Lower leg skin (tissue), 4 donors: ENCODE measurements at places on chromosomes 11 and 22. TPM values are rescaled to one million over a fixed set of nuclear protein-coding genes. Genes with fewer than 3 reads are reported as not detected.

PHOX2A gene
- total RNA-seq: not detected

MUC6 gene
- not detected for total RNA-seq

OR8G5 gene
- not detected for total RNA-seq

SCGB1D2 gene
- total RNA-seq: 1,012 TPM

TPP1 gene
- total RNA-seq: 55.1 TPM

DDI1 gene
- not detected for total RNA-seq

DNA sequence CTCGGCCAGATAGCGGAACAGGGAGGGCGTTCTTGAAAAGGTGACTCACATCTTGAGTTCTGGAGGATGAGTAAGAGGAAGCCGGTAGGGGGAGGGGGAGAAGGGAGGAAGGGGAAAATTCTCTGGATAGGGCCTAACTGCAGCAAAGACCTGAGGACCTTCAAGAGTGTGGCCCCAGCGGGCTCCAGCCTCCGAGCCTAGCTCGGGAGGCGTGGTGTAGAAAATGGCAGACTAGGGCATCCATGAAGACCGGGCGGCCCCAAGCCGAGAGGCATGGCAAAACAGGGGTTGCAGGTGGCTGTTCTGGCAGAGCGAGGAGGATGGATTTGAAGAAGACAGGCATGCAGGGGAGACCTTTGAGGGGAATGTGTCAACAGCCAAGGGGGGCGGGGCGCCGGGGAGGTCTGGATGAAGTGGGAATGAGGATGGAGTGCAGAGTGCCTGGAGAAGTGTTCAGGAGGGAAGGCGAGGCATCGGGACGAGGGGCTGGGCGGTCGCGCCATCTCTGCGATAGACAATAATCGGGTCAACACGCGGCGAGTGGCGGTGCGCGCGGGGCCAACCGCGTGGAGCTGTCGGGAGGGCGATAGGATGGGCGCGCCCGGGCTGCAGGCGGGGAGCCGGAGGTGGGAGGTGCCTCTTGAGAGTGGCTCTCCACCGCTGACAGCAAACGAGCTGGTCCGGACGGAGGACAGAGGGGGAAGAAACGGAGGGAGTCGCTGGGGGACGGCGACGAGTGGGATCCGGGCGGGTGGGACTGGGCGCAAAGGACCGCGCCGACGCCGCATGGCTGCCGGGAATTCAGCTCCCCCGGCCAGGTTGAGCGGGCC, 40.0 kb upstream of the CREB3L1 start:
- DNase-seq: peak; percentile 94

DNA sequence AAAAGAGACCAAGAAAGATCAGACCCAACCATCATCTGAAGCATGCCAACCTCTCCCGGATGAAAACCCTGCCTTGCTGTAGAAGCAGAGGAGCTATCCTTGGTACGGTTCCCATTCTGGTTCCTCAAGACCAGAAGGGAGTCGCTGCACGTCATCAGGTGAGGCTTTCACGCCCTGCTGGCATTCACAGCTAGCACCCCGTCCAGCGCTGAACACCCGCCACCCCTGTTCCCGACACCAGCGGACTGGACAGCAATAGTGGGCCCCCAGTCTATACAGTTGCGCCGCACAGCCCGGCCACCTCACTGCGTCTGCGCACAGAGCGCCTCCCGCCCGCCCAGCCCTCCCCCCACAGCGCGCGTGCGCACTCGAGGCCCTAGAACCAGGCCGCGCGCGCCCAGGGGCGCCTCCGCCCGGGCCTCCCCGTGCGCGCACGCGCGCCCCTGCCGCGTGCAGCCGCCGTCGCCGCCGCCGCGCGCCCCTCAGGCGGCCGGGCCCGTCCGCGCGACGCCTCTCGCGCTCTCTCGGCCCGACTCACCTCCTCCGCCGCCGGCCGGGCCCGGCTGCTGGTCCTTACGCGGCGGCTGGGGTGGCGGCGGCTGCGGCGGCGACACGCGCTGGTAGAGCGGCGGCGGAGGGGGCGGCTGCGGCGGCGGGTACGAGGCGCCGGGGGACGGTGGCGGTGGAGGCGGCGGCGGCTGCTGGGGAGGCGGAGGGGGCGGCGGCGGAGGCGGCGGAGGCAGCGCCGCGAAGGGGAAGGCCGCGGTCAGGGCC, 706 bp downstream of the SF1 start:
- DNase-seq: peak; percentile 96

DNA sequence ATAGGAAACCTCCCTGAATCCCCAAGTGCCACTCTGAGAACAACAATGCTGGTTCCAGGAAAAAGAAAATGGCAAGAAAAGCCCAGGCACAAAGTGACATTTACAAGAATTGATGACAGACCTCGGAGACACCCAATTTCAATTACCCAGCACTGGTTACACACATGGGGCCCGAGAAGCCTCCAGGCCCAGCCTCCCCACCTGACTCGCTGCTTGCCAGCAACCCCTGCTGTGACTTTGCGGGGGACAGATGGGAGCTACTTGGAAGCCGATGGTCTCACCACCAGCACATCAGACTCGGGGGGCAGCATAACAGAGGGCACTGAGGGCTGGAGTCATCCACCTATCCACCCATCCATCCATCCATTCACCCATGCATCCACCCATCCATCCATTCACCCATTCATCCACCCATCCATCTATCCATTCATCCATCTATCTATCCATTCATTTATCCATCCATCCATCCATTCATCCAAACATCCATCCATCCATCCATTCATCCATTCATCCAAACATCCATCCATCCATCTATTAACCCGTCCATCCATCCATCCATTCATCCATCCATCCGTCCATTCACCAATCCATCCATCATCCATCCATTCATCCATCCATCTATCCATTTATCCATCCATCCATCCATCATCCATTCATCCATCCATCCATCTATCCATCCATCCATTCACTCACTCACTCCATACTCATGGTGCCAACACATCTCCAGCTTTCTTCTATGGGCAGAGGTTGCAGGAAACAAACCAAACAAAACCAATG, 567.6 kb downstream of the BRD1 start:
- DNase-seq: peak; percentile 42

DNA sequence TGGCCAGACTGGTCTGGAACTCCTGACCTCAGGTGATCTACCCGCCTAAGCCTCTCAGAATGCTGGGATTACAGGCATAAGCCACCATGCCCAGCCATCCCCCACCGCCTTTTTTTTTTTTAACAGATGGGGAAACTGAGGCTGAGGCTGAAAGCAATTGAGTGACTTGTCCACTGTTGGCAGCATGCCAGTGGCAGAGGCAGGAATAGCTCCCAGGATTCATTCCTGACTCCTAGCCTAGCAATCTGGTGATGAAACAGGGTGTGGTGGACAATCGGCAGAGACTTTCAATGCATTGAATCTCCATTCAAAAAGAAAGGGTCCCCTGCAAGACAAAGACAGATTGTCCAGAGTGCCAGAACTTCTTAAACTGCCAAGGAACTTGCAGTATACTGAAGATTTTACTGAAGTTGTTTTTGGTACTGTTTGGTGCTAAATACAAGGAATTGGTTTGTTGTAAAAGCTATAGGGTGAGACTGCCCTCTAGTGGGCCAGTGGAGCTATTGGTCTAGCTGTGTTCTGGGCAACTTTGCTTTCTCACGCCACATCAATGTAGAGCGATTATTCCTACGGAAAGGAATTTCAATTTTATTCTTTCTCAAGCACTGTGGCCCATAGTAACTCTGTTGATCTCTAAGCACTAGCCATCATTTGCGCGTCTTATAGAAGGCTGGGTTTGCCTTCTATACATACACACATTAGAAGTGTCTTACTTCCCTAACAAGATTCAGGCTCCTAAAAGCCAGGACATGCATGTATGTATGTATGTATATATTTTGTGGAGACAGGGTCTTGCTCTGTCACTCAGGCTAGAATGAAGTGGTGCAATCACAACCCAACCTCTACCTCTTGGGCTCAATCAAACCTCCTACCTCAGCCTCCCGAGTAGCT, 21.0 kb downstream of the C22orf31 start:
- no peak for DNase-seq

GRCh38 chr11:13831696-13832095, 130.8 kb upstream of the SPON1 start:
- DNase-seq: no peak

DNA sequence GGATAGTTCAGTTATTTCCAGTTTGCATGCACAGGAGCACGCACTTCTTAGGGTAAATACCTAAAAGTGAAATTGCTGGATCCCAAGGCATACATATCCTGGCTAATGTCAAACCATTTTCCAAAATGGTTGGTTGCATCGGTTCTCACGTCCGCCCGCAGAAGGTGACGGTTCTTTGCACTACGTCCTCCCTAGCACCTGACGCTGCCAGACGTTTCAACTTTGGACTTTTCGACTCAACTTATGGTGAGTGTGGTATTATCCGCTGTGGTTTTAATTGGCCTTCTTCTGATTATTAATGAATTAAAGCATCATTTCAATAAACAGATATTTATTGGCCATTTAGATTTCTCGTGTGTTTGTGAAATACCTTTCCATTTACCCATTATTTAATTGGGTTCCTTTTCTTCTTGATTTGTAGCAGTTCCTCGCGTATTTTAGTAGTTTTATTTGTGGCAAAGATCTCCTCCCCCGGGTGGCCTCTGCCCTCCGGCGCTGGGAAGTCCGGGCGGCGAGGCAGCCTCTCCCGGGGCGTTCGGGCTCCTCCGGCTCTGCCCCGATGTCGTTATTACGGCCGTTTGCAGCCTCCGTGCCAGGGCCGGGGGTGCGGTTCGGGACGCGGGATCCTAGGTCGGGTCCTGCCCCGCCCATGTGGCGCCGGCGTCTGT, at the start of gene JHY:
Gene JHY, plus strand, starts transcription at position 571 of the 668 bp plus-strand sequence. CDS start 3,091 bp downstream, outside the sequence.
- DNase-seq: peak; percentile 92

GRCh38 chr22:40862013-40862412, at the start of gene DNAJB7:
DNAJB7 (minus strand) TSS chr22:40862113; CDS start chr22:40861994, 119 bp downstream.
- DNase-seq: no peak

DNA sequence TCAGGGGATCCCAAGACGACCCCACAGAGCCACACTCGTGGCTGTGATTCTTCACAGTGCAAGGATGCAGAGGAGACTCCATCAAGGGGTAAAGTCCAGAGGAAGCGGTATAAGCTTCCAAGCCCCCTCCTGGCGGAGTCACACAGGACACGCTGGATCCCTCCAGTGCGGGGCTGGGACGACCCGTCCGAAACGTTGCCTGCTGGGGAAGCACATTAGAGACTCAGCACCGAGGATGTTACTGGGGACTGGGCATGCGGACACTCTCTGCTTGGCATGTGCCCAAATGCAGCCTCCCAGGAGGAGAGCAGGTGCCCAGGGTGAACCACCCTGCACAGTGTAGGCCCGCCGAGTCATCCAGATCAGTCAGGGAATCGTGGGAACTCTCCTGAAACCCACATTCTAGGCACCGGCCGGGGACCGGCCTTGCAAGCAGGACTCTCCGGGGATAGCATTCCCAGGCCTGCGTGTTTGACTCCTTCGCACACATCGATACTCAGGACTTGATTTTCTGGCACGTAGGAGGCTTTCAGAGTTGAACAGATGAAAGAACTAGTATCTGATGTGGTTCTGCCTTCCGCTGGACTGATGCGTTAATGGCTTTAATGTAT, 229.8 kb downstream of the TBC1D22A start:
- peak; percentile 78 for DNase-seq

DNA sequence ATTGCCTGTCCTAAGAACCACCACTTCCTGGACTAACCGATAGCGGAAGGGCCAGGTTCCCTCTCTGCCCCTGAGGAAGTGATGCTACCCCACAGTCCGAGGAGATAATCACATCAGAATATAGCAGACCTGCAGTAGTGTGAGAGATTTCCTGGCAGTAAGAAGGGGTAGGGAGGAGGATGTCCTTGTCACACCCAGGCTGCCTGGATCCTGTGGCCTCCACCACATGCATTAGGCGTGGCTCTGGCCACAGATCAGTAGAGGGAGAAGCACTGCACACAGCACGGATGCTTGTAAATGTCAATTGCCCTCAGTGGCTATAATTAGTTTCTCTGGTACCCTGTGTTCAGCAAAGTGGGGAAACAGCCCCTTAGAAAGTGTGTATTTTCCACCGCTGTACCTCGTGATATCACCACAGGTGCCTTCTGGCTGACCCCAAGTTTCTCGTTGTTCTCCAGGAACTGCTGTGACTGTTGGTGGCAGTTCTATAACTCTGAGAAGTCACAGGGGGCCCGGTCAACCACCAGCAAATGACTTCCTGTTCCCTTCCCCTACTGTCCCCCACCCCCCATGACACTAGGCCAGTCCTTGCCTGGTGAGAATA, 61.8 kb downstream of the UBASH3B start:
- DNase-seq: no peak

DNA sequence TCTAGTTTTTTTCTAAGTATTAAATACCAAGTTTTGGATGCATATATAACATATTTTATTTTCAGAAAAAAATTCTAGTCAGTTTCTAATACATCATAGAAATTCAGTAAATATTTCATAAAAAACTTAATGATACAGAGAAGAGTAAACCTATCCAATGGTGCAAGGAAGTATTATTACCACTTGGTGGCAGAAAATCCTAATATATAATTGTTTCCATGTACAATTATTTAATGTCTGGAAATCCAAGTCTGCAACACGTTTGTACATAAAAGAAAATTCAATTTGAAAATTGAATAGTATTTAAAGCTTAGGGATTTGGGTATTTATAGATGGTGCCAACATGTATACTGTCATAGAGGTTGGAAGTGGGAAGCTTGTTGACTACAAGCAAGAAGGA, 127.0 kb downstream of the TRPC6 start:
- DNase-seq: no peak

- DNase-seq: no peak
These were observed 22.2 kb downstream of the NNMT start for GRCh38 chr11:114318361-114318760.

- DNase-seq: no peak
These were observed 5.6 kb downstream of the SYTL2 start for GRCh38 chr11:85805387-85805786.

DNA sequence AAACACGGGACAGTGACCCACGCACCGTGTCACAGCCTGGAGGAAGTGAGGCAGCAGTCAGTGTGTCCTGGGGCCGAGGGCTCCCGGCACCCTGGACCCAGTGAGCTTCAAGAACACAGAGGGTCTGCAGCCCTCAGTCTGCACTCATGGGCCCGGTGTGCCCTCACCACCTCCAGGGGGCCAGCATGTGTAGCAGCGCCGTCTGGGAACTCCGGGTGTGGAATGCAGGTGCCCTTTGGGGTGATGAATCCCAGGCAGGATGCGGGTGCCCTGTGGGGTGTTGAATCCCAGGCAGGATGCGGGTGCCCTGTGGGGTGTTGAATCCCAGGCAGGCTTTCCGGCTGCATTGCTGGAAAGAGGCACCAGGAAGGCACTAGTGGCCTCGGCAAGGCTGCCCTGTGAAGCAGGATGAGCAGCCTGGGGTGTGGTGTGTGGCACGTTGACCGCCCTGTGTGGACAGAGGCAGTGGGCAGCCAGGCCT, 1399.9 kb downstream of the BRD1 start:
- no peak for DNase-seq

- no peak for DNase-seq
These were observed 23.2 kb downstream of the CASP5 start for GRCh38 chr11:104999721-105000120.

GRCh38 chr11:64299847-64300648, at the start of gene CATSPERZ:
CATSPERZ (plus strand) TSS chr11:64300358; CDS start chr11:64300411, 53 bp downstream.
- DNase-seq: no peak

GRCh38 chr22:37062376-37062675, 10.8 kb downstream of the KCTD17 start:
- DNase-seq: no peak

DNA sequence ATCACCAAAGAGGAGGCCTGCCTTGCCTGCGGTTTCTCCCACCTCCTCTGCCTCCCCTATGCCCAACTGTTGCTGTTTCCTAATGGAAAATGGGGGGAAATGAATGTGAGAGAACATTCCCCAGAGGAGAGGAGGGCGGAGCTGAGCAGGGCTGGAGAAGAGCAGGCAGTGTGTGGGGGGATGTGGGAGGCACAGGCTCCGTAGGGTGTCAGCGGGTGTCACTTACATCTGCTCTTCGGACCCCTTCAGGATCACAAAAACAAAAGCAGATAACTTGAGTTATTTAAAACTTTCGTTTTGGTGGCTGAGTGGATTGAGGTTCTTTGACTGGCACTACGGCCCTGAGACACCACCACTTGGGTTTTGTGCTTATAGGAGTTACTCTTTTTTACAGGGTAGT, 93.8 kb downstream of the CEP164 start:
- no peak for DNase-seq
